ENCODE measurements at places on chromosomes 4 and X. TPM values are rescaled to one million over a fixed set of nuclear protein-coding genes. Genes with fewer than 3 reads are reported as not detected.
A peak's percentile ranks its signal among the peaks of the same experiment; 100 is the strongest.

Gene VSIG4
- not detected for total RNA-seq

Gene MYOZ2
- total RNA-seq: not detected

Gene GLRA3
- not detected for total RNA-seq

Gene MGST2
- 3.0 TPM for total RNA-seq

Gene PAPSS1
- total RNA-seq: 6.6 TPM

Gene ZCCHC18
- total RNA-seq: 2.9 TPM

Gene SSX2
- total RNA-seq: not detected

Gene F8
- 0.66 TPM for total RNA-seq

Gene ENOX2
- 6.5 TPM for total RNA-seq

Gene SPANXN3
- total RNA-seq: not detected

Gene MAGEC3
- total RNA-seq: not detected

GRCh38 chr4:139420652-139421051 lies 33.3 kb upstream of the RAB33B start:
- no peak for DNase-seq

GRCh38 chr4:110635163-110635865 lies 12.4 kb upstream of the PITX2 start:
- DNase-seq: no peak

GRCh38 chrX:139327355-139327754 lies 203.2 kb upstream of the F9 start:
- no peak for DNase-seq

DNA sequence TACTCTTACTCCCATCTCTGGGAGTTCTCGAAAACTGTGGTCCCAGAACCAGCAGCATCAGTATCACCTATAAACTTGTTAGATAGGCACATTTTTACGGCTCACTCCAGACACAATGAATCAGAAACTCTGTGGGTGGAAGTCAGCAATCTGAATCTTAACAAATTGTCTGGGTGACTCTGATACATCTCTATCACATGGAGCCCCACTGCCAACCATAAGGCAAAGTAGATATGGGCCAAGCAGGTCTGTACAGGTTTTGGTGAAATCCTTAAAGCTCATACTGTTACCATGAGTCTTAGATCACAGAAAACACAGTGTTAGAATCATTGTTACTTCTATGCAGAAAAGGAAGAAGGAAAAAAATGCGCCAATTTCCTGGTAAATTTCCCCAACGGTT lies 122.5 kb upstream of the HCCS start:
- no peak for DNase-seq

GRCh38 chr4:113524505-113525186 lies 236.9 kb downstream of the CAMK2D start:
- DNase-seq: no peak

DNA sequence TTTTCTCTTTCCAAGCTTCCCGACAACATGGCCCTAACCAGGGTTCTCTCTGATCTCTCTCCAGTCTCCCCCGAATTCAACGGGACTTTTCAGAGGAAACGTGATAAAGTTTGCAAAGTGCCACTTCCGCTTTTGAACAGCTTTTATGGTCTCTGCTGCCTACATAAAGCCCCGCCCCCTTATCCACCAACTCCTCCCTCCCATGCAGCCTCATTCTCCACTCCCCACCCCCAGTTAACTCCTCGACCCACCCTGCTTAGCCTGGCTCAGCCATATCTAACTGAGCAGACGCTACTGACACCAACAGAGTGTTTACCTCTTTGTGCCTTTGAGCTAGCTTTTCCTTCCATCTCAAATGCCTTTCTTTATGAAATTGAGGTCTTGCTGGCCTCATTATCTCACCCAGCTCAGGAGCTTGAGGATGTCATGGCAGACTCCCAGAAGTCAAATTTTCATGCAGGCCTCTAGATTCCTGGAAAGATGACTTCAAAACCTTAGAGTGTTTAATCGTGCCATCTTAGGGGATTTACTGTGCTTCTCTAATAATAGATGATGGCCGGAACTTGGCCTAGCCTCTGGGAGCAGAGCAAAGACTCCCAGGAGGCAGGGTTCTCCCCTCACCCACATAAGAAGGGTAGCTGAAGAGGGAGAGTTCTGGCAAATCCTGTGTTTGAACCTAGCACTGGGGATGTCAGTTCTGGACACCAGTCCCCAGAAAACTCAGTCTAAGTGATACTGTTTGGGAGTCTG lies 606.0 kb downstream of the BCOR start:
- peak; percentile 39 for DNase-seq

GRCh38 chrX:51336584-51336983 lies 4.0 kb downstream of the NUDT10 start:
- no peak for DNase-seq

- DNase-seq: no peak
Measured at GRCh38 chr4:152528060-152528459, 7.8 kb downstream of the FBXW7 start.

GRCh38 chrX:70592091-70592490 lies 147.5 kb downstream of the DLG3 start:
- no peak for DNase-seq

GRCh38 chr4:10320130-10320529 lies 137.1 kb downstream of the ZNF518B start:
- DNase-seq: no peak

DNA sequence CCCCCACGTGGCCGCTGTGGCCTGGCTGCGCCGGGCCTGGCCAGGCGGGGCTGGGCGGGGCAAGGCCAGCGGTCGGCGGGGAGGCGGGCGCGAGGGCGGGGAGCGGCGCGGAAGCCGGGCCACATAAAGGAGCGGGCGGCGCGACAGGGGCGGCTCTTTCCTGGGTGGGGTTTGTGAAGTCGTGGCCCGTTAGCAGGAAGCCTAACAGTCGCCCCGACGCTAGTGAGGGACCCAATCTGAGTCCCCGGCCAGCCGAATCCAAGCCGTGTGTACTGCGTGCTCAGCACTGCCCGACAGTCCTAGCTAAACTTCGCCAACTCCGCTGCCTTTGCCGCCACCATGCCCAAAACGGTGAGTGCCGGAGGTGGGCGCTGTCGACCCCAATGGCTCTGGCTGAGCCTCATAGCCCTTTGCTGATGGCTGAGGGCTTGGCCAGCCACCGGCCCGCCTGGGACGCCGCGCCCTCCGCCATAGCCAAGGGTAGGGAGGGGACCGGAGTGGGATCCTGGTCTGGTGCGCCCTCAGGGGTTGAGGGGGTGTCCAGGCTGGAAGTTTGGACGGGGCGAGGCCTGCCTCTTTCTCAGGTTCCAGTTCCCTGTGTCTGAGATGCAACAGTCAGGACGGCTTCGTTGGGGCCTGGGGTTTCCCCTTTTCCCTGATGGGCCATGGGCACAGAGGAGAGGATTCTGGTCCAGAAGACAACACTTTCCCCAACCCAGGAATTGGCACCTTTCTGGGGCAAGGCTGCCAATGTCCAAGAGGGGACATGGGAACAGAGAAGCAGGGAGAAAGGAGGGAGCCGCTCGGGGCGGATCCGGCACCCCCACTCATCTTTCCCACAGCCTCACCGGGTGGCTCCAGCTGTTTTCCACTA lies at the start of gene MSN:
Gene MSN, plus strand, starts transcription at position 152 of the 874 bp plus-strand sequence. Its CDS starts 188 bp downstream, at position 340.
- peak; percentile 60 for DNase-seq

DNA sequence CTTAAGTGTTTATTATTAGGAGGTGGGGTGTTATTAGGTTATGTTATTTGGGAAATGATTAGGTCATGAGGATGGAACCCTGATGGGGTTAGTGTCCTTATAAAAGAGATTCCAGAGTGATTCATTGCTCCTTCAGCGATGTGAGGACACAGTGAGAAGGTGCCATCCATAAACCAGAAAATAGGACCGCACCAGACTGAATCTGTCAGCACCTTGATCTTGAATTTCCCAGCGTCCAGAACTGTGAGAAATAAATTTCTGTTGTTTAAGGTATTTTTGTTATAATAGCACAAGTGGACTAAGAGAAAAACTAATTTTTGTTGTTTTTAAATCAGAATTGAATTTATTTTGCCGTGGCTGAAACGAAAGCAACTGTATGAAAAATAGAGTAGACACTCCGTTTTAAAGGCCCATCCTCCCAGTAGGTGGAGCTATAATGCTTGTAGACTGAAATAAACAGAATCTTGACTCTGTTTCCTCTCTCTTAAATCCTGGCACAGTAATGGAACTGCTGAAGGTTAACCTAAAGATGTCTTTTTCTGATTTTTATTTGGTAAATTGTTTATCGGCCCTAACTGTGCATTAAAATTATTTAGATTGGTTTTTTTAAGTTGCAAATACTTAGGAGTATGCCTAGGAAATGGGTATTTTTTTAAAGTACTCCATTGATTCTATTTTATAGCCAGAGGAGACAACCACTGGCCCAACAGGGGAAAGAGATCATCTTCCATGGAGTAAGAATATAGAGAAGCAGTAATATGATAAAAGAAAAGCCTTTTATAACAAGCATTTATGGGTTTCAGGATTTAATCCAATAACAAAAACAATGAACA lies 133.2 kb upstream of the ADAMTS3 start:
- no peak for DNase-seq
